Tongue (tissue), 3 donors: ENCODE measurements at places on chromosomes 6 and 20.
A peak's percentile ranks its signal among the peaks of the same experiment; 100 is the strongest.

- DNase-seq, result no peak
Measured at GRCh38 chr20:15191082-15191723, 853.8 kb upstream of the FLRT3 start.

DNA sequence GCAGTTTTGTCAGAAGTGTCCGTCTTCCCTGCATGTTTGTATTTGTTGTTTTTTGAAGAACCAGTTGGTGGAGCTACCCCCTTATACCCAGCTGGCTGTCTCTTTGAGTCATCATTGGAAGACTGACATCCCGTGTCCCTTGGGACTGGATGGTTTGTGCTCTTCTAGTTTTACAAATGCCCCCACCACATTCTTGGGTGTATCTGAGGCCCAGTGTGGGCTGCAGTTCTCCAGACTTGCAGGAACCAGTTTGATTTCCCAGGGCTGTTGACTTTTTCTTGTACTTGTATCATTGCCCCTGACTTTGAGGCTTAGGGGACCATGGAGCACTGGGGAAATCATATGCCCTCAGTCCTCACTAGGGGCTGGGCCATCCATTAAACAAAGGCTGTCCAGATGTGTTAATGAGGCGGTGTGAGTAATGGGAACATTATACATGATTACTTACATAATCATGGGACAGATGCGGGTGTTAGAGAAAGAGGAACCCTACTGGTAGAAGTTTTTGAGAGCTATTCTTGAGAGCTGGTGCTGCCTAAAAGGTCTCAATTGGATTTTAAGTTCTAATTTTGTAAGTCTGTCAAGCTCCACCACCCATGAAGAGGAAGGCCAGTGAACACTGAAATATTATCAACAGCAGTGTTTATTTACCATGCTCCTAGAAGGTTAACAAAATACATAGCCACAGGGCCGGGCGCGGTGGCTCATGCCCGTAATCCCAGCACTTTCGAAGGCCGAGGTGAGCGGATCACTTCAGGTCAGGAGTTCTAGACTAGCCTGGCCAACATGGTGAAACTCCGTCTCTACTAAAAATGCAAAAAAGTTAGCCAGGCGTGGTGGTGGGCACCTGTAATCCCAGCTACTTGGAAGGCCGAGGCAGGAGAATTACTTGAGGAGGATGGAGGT lies 8.5 kb downstream of the JARID2 start:
- DNase-seq, result no peak

- no peak for DNase-seq
Measured at GRCh38 chr6:167705211-167705750, 121.4 kb upstream of the AFDN start.

- DNase-seq, result peak; percentile 17
Measured at GRCh38 chr6:48613231-48613949, 502.4 kb upstream of the PTCHD4 start.

DNA sequence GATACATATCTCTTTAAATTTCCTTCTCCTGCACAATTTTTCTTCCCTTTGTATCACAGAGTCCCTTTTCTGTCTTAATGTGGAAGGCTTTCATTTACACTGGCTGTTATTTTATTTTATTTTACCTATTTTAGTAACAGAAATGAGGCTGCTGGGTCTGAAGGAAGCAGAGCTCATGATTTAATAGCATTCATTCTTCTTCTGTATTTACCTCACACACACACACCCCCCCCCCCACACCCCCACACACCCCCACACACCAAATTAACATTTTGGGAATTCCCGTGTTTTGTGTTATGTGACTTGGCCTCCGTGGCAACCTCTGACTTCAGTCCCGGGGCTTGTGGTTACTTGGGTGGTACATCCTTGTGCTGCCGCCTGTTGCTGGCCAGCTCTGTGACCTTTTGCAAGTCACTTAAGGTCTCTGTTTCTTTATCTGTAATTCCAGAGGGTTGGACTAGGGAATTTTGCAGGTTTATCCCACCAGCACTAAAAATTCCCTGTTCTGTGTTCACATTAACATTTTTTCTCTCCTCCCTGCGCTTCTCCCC lies 108.8 kb downstream of the TIAM2 start:
- no peak for DNase-seq

- peak; percentile 91 for DNase-seq
Measured at GRCh38 chr20:45833030-45833882, at the start of gene SNX21. SNX21 (plus strand) TSS chr20:45833799; CDS start chr20:45833920, 121 bp downstream.

- DNase-seq, result peak; percentile 95
Measured at GRCh38 chr6:69232911-69233448, 563.8 kb downstream of the LMBRD1 start.

DNA sequence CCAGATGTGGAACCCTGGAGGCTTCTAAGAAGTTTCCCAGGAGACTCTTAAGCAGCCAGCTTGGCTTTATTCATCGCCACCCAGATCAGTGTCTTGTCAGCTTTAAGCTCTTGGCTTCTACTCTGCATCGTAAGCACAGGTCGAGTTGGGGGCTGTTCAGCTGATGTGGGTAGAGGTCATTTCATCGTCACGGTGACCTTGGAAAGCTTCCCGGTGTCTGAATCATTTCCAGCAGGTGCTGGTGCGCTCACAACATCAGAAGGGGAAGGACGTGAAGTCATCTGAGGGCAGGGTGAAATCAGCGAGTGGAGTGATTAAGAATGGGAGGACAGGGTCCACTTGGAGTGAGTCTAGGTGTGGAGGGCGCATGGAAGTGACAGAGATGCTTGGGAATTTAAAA lies 112.6 kb downstream of the SASH1 start:
- DNase-seq, result no peak

DNA sequence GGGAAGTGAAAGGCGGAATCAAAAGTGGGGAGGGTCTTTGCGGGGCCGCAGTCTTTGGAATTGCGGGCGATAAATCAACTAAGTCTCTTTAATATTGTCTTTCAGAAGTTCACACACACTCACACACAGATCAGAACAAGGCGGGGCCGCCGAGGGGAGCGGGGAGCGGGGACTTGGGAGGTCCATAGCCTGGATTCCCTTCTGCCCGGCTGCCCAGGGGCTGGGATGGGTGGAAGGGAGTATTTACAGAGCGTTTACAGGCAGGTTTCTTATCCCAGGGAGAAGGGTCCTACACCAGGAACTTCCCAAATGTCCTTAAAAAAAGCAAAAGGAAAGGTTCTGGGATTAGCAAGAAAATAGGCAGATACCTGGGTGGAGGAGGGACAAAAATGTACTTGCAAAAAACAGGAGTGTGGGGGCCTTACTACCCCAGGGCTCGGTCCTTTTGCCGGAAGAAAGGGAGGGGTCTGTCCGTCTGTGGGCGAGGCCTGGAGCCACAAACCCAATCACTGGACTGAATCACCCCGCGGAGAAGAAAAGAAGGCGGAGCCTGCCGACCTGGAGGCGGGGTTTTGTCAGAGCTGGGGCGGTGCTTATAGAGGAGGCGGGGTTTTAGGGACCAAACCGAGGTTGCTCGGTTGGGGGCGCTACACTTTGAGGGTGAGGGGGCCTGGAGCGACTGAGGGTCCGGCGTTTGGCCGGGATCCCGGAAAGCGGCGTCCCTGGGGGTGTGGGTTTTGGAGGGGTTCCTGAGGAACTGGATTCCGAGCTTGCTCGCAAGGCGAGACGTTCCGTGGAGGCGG lies 3.2 kb downstream of the PRRT1 start:
- DNase-seq, result peak; percentile 79

DNA sequence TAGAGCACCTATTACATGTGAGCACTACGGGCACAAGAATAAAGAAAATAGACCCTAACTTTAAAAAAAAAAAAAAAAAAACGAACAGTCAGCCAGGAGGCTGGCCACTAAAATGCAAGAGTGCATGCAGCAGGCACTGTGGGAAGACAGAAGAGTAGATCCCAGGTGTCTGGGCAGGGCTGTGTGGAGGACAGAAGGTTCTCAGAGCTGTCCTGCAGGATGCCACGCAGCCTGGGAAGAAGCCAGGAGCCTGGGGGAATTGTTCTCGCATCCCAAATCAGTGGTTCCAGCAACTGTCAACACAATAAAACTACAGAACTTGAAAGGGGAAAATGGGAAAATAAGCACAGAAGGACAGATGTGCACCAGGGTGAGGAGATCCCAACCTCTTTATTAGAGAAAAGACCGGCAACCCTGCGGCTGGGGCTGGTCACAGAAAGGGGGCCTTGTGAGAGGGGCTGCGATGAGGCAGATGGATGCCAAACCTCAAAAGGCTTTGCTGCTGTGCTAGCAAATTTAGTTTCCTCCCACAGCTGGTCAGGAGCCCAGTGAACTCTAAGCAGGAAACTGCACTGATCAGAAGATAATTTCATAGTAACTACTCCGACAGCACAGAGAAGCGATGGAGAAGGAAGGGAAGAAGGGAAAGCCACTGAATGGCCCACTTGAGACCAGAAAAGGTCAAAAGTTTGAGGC lies 30.9 kb downstream of the MAP3K5 start:
- peak; percentile 52 for DNase-seq

DNA sequence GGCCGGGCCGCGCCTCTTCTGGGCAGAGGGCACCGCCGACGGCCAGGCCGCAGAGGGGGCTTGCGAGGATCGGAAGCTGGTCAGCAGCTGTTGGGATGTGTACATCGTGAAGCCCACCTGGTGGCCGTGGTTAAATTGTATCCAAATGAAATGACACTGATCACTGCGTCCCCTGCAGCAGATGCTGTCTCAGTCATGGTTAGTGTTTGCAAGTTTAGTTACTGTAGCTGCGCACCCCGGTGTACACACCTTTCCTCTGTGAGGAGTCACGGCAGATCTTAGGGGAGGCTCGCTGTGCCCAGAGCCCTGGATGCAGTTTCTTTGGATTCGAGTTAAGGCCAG lies 653 bp downstream of the NAA20 start:
- DNase-seq, result no peak
